Gastrocnemius medialis (tissue), 4 donors: ENCODE measurements at places on chromosomes 3 and 15. TPM values are rescaled to one million over a fixed set of nuclear protein-coding genes. Genes with fewer than 3 reads are reported as not detected.

- peak; percentile 87 for DNase-seq
These were observed 7.7 kb downstream of the CAPN3 start for GRCh38 chr15:42367041-42367440.

DNA sequence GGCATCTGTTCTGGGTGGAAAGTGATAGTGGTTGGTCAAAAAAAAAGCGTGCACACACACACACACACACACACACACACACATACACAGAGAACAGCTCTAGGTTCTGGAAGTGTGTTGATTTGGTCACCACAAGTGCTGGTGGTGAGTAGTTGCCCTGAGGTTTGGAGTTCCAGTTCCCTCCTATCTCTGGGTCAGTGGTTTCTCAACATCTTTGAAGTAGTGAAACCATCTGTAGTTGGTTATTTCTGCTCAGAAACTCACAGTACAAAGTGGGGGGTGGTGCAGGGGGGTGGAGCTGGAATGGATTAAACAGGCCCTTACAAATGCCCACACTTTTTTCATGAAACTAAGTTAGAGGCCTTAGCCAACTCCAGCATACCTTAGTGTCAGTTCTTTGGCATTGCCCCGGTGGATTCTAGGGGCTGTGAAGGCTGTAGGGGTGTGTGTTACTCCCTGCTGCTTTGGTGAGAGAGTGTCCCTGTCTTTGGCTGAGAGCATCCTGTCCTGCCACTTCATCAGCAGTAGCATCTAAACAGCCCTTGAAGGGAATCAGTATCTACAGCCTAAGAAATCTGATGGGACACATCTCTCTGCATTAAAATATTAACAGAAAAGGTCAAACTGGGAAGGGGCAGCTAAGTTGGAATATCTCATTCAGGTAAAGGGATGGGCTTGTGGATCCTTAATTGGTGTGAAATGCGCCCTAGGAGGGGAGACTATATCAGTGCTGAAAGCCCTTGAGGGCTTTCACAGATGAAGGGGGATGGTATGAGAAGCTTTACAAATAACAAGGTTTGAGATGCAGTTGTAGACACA, 20.6 kb downstream of the SMAD3 start:
- no peak for DNase-seq

- no peak for DNase-seq
These were observed 53.5 kb downstream of the CEMIP start for GRCh38 chr15:80832686-80833085.

DNA sequence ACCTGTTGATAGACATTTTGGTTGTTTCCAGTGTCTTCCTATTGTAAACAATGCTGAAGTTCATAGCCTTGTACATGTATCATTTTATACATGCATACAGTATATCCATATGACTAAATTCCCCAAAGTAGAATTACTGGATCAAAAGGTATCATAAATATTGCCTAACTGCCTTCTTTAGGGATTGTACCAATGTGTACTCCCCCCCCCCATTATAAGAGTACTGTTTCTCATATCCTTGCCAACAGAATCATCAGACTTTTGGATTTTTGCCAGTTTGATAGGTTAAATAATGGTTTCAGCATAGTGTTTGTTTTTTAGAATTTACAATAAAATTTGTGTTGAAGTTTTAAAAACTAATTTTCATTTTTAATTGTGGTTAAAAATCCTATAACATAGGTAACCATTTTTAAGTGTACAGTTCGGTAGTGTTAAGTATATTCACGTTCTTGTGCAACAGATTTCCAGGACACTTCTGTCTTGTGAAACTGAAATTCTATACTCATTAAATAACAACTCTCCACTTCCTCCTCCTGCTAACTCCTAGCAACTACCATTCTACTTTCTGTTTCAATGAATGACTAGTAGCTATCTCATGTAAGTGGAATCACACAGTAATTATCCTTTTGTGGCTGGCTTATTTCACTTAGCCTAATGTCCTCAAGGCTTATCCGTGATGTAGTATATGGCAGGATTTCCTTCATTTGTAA, 30.8 kb upstream of the MAP3K13 start:
- DNase-seq = no peak

The ST3GAL6 gene
- total RNA-seq = 14.5 TPM

The GCNT3 gene
- not detected for total RNA-seq

The MYH15 gene
- not detected for total RNA-seq
